NK-92 treated with Interleukin-12 subunit alpha and Interleukin-12 subunit beta, amount 100 ng/mL, for 24 hours (cell line): ENCODE measurements at places on chromosomes 6 and 20.

GRCh38 chr6:161676586-161676985, 402.7 kb upstream of the AGPAT4 start:
- DNase-seq: no peak

- no peak for DNase-seq
These were observed 274.0 kb upstream of the POU3F2 start for GRCh38 chr6:98560418-98560817.

- no peak for DNase-seq
These were observed 1.3 kb downstream of the LSM14B start for GRCh38 chr20:62123450-62124118.

DNA sequence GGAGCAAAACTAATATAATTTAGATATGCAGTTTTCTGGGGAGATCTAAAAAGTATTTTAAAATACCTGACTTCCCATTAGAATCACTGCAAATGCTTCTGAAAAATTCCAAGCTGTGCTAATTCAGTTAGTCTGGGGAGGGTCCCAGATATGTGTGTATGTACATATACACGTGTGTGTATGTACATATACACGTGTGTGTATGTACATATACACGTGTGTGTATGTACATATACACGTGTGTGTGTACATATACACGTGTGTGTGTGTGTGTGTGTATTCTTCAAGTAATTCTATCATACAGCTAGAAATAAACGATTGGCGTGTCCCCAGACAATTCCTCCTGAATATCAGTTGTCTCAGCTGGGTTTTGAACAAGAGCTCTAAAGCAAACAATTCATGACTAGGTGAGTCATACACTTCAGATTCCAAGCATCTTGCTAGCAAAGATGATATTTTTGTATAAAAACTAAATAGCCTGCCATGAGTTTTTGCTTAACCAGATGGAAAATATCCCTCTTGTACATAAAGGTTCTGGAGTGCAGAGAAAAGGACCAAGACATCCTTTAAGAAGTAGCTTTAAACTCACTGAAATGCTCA, 58.2 kb downstream of the SPACA1 start:
- no peak for DNase-seq

- no peak for DNase-seq
These were observed 2.2 kb downstream of the RGS19 start for GRCh38 chr20:64077094-64077493.
